ENCODE measurements at places on chromosomes 3 and 15.

GRCh38 chr15:75532413-75533250 lies 46.5 kb downstream of the PTPN9 start:
- DNase-seq, result no peak

DNA sequence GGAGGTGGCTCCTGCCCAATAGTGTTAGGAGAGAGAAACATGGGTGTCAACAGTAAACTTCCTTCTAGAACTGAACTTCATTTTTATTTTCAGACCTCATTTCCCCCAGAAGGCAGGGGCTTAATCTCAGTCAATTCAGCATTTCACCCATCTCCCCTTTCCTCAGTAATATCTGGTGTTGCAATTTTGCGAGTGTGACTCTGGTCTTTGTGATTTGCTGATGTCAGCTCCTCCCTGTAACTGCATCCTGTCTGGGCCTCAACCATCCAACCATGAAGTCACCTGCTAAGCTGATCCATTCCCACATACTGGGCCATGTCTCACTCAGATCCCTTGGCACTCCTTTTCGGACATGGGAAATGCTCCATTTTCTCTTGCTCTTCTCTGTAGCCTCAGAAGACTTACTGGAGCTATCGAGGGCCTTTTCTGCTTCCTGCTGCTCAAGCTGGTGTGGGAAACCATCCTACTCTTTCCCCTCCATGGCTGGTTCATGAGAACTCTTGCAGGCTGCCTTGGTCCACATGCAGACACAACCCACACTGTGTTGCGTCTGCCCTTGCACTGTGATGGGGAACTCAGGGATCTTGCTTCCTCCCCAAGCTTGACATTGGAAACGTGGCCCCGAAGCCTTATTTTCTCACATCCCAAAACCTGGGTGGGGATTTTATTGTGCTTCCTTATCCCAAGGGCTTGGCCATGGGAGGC lies 24.6 kb downstream of the CCR4 start:
- no peak for DNase-seq

- DNase-seq, result no peak
Observed at GRCh38 chr3:126339466-126339865, 17.7 kb downstream of the KLF15 start.

GRCh38 chr15:35991386-35991785 lies 445.4 kb upstream of the DPH6 start:
- no peak for DNase-seq

DNA sequence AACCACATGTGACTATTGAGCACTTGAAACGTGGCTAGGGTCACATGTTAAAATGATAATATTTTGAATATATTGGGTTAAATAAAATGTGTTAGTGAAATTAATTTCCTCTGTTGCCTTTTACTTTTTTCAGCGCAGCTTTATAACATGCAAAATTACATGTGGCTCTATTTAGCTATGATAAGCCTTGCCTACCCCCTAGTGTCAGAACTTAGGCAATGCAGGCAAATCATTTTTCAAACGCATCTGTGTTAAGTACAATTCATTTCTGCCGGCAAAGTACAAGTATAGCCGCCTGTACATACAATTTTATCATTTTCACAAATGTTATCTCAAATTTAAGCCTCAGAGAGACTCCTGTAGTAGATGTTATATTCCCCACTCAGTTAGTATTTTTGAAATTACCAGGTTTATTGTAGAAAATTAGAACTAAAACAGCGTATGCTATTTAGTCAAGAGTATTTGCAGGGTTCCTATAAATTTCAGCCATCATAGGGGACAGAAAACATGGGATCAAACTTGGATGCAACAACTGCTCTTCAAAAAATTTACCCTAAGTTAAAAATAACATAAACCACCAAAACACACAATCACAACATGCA lies 56.1 kb downstream of the TAFA4 start:
- peak; percentile 65 for DNase-seq

Data from CD4-positive, alpha-beta T cell treated with Interleukin-17A for 1 hour (primary cell).